ENCODE measurements at places on chromosomes 6 and 20. TPM values are rescaled to one million over a fixed set of nuclear protein-coding genes. Genes with fewer than 3 reads are reported as not detected.

STMND1 gene
- not detected for total RNA-seq

LY6G6C gene
- not detected for total RNA-seq

HLA-DRA gene
- 82.4 TPM for total RNA-seq

SOX18 gene
- 34.3 TPM for total RNA-seq

TNXB gene
- total RNA-seq: 65.8 TPM

FAM184A gene
- total RNA-seq: 1.6 TPM

OSER1 gene
- 32.8 TPM for total RNA-seq

C20orf96 gene
- 4.6 TPM for total RNA-seq

ZC2HC1B gene
- not detected for total RNA-seq

BTNL2 gene
- not detected for total RNA-seq

NINL gene
- total RNA-seq: 10.7 TPM

SLC13A3 gene
- total RNA-seq: 0.30 TPM

GRCh38 chr20:18748987-18749386 lies 64.6 kb upstream of the SCP2D1 start:
- no peak for DNase-seq

- DNase-seq: peak; percentile 72
These were observed at the start of gene ITPA for GRCh38 chr20:3209257-3209945. ITPA (plus strand) TSS chr20:3209498; CDS start chr20:3209552, 54 bp downstream.

GRCh38 chr20:57680934-57681914 lies 28.6 kb downstream of the PMEPA1 start:
- no peak for DNase-seq

GRCh38 chr6:52215787-52216186 lies 28.5 kb downstream of the IL17F start:
- no peak for DNase-seq

GRCh38 chr20:51014797-51015722 lies 7.8 kb downstream of the KCNG1 start:
- no peak for DNase-seq

DNA sequence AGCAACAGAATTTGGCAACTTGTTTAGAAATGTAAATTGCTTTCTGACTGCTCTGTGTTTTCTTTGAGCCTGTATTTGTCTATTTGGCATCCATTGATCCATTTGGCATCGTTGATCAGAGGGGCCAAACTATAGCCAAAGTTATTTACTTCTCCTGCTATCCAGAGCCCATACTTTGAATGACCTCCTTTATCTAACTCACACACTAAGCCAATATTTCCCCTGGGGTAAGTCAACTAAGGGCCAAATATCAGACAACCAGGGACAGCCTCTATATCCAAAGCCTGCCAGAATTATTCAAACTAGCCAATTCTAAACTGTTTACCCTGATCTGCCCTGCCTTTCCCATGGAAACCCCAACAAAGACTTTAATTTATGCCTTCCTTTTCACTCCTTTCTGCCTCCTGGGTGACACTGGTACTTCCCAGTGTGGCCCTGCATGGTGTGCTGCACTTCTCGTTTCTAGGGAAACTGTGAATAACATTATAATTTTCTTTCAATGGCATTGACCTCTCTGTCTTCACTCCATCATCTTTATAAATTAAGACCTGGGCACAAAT lies 19.8 kb upstream of the ZNF184 start:
- no peak for DNase-seq

GRCh38 chr6:21325201-21325856 lies 268.2 kb upstream of the SOX4 start:
- no peak for DNase-seq

GRCh38 chr20:3092611-3093379 lies 8.3 kb upstream of the AVP start:
- DNase-seq: peak; percentile 38

DNA sequence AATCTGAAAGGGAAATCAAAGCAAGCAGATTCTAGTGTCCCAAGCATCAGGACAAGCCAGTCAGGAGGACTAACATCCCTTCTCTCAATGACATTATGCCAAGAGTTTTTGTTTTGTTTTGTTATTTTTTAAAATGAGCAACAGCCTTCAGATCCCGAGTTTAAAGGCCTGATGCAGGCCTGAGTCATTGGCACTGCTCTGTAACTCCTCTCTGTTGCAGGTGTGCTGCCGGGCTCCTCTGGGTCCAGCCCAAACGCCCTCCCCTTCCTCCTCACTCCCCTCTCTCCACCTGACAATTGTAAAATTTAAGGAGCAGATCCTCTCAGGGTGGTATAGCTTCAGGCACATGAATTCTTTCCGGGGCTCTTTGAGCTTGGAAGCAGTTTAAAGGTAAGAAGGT lies 502.0 kb downstream of the BMP2 start:
- no peak for DNase-seq

DNA sequence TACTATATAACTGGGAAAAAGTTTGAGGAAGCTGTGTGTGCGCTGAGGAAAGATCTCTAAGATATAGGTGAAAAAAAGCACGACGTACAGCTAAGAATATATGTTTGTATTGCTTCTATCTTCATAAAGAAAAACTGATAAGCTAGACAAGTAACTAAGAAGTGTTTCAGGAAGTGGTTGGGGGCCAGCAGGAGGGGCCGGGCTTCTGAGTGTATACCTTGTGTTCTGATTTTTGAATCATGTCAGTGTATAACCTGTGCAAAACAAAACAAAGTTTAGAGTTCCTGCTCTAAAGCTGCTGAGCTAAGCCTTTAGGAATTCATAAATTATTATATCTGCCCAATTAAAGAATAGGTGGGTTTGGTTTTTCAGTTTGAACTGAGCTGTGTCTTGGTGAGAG lies 7.9 kb upstream of the OSER1 start:
- DNase-seq: no peak

- no peak for DNase-seq
These were observed 52.2 kb downstream of the ADGB start for GRCh38 chr6:146650799-146651481.

- no peak for DNase-seq
These were observed 139.7 kb downstream of the PAK5 start for GRCh38 chr20:9699181-9699580.

DNA sequence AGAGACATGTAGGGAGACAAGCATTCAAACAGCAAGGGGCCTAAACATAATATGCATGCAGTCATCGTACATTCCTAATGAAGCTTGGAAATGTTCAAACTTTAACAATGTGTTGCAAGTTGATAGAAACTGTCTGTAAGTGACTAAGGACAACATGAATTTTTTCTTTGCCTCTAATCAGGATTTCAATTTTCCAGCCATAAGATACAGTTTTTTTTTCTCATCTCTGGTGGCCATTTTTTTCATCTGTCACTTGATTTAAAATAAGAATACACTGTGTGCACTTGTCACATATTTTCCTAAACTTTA lies 22.2 kb upstream of the MTRF1L start:
- no peak for DNase-seq

- no peak for DNase-seq
These were observed 50.7 kb downstream of the DOK5 start for GRCh38 chr20:54525916-54526590.

DNA sequence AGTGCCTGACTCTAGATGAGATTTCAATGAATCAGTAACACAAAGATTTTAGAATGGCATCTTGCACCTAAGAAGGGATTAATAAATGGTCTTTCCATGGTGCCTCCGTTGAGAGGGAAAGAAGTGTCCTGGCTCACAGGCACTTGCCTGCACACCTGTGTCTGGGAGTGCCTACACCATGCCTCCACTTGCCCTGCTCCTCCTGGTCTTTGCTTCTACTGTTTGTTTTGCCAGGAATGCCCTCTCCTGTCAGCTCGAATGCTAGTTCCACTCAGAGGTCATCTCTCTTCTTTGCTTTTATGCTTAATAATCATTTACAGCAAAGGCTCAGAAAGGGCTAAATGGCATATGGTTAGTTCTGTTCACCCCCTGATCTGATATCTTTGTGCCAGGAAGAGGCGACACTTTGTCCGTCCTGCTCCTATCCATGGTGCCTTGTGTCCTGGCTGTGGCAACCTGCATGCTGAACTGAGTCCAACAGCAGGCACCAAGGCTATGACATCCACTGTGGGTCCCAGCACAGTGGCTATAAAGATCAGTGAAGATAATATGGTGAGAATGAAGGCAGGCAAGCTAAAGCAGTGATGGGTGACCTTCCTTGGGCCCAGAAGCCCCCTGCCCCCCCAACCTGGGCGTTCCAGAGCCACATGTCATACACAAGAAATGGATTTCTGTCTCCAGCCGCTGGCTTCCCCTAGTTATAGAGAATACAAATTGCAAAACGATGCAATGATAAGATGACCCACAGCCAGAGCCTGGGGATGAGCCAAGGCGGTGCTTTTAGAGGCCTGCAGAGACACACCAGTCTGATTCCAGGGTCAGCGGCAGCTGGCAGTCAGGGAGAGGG lies 1.4 kb downstream of the C6orf132 start:
- DNase-seq: peak; percentile 54

DNA sequence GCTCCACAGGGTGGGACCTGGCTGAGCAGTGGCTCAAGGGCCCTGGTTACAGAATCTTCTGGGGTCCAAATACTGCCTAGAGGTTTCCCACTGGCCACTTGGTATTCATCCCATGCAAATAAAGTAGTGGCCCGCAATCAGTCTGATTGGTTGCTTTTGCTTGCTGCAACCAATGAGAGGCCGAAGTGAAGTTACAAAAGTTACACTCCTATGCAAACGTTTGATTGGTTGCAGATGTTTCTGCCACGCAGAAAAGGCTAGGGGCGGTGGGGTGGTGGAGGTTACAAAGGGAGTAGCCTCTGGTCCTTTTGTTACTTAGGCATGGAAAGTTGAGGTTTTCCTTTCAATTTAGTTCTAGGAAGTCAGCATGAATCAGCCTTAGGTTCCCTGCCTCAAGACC lies 3.6 kb upstream of the NHLRC1 start:
- DNase-seq: no peak

- DNase-seq: peak; percentile 59
These were observed 6.7 kb downstream of the PRDM13 start for GRCh38 chr6:99613409-99613704.

- DNase-seq: no peak
These were observed 57.4 kb upstream of the PROKR2 start for GRCh38 chr20:5374171-5374570.

DNA sequence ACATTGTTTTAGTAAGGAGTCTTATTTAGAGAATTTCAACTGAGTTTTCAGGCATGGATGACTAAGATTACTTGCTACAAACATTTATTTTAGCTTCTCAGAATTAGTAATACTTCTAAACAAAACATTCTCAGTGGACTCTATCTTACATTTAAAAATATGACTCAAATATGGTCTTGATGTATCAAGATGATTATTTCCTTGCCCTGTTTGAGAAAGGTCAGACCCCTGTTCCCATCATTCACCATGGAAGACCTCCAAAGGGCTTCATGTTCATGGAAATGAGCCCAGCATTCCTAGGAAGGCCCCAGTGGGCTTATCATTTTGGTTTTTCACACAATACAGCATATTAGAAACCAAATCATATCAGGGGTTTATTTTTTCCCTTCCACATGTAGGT lies 24.6 kb upstream of the TRPC4AP start:
- DNase-seq: no peak

DNA sequence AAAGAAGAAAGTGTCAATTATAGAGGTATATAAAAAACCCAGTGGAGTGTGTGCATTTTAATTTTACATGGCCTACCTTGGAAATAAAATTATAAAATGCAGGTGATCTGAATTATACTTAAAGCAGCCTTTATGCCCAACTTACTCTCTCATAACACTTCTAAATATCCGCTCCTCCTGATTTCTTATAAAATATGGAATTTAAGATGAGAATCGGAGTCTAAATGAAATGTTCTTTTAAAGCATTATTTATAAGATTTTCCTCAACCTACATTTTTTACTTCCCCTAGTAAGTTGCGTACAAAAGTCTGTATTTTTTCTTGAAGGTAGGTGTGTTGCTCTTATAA lies 3.5 kb downstream of the CITED2 start:
- DNase-seq: no peak

GRCh38 chr6:36683145-36683655 lies 4.7 kb downstream of the CDKN1A start:
- DNase-seq: no peak

GRCh38 chr6:66496659-66497058 lies 789.6 kb upstream of the EYS start:
- DNase-seq: no peak

- no peak for DNase-seq
These were observed 92.9 kb downstream of the RPS12 start for GRCh38 chr6:132907231-132907630.

GRCh38 chr6:144395826-144396225 lies 110.7 kb downstream of the UTRN start:
- DNase-seq: no peak

- DNase-seq: no peak
These were observed 56.5 kb downstream of the GPR6 start for GRCh38 chr6:110034667-110035036.

GRCh38 chr6:46011188-46012085 lies 4.2 kb downstream of the CLIC5 start:
- no peak for DNase-seq

DNA sequence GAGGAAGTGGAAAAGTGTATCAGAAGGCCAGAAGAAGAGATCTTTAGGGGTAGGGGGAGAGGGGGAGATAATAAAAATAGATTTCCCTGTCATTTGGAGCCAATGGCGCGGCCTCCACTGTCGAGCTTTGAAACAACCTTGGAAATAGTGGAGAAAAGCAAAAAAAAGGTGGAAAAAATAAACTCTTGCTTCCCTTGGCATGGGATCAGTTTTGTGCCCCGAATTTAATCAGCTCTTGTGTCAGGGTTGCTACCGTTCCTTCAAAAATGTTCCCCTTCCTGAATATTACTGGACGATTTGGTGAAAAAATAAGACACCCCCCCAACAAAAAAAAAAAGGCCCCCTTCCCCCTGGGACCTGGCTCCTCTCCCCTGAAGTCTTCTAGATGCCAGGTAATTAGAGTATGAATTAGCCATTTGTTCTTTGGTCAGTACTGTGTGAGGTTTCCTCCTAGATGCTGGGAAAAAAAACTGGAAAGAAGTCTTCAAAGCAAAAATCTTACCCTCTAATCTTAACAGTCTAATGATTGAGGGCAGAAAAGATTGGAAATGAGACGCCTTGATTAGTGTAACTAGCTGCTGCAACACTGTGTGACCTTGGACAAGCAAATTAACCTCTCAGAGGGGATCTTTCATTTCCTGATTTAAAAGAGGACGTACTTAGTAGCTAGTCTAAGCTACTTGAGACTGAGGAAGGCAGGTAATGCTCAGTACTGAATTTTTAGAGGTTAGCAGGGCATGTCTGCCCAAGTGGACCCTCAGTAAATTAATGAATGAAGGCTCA lies 872 bp upstream of the RBM39 start:
- DNase-seq: no peak
